ENCODE measurements at places on chromosomes 6 and 20.

- no peak for DNase-seq
Observed at GRCh38 chr6:41684311-41685180, 46.3 kb downstream of the MDFI start.

- DNase-seq = no peak
Observed at GRCh38 chr20:43789593-43789992, 62.8 kb upstream of the GTSF1L start.

- no peak for DNase-seq
Observed at GRCh38 chr6:54427396-54427937, 119.2 kb downstream of the TINAG start.

- no peak for DNase-seq
Observed at GRCh38 chr6:32083812-32084768, 25.0 kb downstream of the TNXB start.

DNA sequence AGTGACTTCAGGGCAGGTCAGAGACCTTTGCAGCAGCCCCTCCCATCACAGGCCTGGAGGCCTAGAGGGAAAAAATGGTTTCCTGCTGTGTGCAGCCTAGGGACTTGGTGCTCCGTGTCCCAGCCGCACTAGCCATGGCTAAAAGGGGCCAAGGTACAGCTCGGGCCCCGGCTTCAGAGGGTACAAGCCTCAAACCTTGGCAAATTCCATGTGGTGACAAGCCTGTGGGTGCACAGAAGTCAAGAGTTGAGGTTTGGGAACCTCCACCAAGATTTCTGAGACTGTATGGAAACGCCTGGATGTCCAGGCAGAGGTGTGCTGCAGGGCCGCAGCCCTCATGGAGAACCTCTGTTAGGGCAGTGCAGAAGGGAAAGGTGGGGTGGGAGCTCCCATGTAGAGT lies 34.0 kb downstream of the UBE3D start:
- no peak for DNase-seq

- DNase-seq = no peak
Observed at GRCh38 chr6:47009583-47009982, 32.5 kb downstream of the ADGRF1 start.
